NCI-H446 (cell line): ENCODE measurements at places on chromosomes 2 and 18.
A peak's percentile ranks its signal among the peaks of the same experiment; 100 is the strongest.

GRCh38 chr18:63974991-63975390 lies 5.1 kb downstream of the SERPINB8 start:
- DNase-seq = no peak

GRCh38 chr2:112000399-112001135 lies 54.5 kb upstream of the TMEM87B start:
- DNase-seq = no peak

DNA sequence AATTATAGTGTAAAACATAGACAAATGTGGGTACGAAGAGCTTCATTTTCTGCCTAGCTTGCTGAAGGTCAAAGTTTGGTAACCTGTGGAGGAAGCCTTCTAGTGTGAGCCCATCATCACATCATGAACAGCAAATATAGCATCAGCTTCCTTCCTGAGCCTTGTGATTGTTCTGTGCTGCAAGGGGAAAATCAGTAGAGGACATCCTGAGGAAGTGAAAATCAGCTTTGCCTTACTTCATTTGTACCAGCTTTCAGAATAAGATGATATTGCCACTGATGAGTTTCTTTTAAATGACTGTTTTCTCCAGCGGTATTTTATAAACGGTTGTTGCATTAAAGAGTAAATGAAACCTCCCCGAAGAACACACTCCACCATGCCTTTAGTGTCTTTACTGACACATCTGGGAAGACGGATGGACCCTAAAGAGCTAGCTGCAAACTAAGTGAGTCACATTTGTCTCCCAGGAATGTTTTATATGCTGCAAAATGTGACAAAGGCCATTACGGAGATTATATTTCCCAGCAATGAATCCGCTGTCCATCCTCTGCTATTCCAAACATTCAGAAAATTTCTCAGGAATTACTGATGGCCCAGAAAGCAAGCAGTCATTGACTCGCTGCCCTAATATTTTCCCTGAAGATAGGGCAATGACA lies 1272.8 kb downstream of the SUCLG1 start:
- no peak for DNase-seq

GRCh38 chr2:24105816-24106215 lies 17.3 kb downstream of the PFN4 start:
- DNase-seq = no peak

DNA sequence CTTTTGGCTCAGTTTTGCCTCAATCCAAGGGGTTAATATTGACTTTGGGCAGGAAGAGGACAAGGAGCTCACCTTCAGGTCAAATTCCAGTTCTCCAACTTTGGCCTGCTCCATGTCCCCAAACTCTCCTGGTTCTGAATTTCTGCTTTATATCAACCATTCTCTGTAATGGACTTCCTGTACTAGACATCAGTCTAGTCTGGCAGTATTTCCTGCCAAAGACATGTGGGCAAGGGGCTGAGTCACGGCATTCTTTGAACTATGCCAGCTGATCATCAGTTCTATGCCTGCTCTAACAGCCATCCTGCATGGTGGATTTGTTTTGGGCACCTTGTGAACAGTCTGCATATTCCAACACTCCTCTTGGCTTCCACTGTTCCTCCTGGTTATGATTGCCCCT lies 199.4 kb downstream of the ZEB2 start:
- DNase-seq = no peak

GRCh38 chr2:11097854-11098387 lies 57.3 kb upstream of the SLC66A3 start:
- DNase-seq = no peak

GRCh38 chr2:70934981-70935380 lies 719 bp upstream of the ATP6V1B1 start:
- no peak for DNase-seq

GRCh38 chr2:23518481-23519333 lies 133.7 kb downstream of the KLHL29 start:
- DNase-seq = no peak

- peak; percentile 93 for DNase-seq
Measured at GRCh38 chr2:187654535-187654934, 100.3 kb upstream of the TFPI start.

GRCh38 chr18:74299746-74300145 lies 8.0 kb upstream of the CYB5A start:
- DNase-seq = no peak

- no peak for DNase-seq
Measured at GRCh38 chr18:75696391-75696790, 268.9 kb upstream of the SMIM21 start.

DNA sequence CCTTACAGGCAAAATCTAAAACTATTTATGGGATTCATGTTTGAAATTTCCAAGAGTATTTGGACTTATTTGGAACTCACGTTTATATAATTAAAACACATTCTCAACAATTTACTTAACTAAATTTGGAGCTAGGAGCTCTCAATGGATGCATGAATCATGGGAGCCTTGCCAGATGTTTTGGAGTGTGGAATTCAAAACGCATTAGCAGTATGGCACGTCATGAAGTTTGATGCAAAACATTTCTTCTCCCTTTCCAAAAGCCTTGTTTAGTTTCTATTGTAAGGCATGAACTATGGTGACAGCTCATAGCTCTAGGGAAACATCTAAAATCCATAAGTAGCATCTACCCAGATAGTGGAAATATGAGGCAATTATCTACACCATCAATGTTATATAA lies 701.6 kb downstream of the SATB2 start:
- DNase-seq = no peak

GRCh38 chr18:26738706-26739105 lies 126.8 kb downstream of the AQP4 start:
- no peak for DNase-seq

- peak; percentile 29 for DNase-seq
Measured at GRCh38 chr2:106853631-106854030, 32.3 kb downstream of the ST6GAL2 start.

GRCh38 chr2:42191285-42192009 lies 22.3 kb downstream of the EML4 start:
- no peak for DNase-seq

- DNase-seq = no peak
Measured at GRCh38 chr2:175872721-175873120, 129.3 kb downstream of the LNPK start.

- DNase-seq = no peak
Measured at GRCh38 chr2:226683944-226684562, 115.6 kb downstream of the IRS1 start.

DNA sequence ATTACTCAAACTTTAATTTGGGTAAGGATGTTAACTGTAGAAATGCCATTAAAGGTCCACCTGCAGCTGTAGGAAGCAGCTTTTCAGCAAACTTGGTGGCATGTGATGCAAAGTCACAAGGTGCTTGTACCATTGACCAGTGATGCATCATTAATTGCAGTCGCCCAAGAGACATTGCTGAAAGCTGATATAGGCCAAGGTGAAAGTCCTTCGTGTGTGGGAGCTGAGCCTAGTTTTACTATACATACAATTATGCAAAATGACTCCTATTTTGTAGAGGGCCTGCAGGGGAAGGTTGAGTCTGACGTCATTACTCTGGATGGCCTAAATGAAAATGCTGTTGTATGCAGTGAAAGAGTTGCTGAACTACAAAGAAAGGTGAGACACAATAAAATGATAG lies 40.5 kb downstream of the ALMS1 start:
- no peak for DNase-seq

DNA sequence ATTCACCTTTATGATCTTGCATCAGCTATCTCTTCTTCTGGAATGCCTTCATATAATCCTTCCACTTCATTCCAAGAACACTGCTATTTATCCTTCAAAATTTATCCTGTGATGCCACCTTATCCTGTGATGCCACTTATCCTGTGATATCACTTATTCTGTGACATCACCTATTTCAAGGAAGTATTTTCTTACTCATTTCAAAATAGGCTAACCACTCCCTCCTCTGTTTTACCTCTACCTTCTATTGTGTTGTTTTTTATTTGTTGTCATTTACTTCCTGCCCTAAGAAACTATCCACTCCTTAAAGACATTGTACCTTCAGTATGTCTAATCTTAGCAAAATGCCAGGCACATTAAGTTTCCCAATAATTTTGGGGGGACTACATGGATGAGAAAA lies 38.8 kb downstream of the CD226 start:
- no peak for DNase-seq

DNA sequence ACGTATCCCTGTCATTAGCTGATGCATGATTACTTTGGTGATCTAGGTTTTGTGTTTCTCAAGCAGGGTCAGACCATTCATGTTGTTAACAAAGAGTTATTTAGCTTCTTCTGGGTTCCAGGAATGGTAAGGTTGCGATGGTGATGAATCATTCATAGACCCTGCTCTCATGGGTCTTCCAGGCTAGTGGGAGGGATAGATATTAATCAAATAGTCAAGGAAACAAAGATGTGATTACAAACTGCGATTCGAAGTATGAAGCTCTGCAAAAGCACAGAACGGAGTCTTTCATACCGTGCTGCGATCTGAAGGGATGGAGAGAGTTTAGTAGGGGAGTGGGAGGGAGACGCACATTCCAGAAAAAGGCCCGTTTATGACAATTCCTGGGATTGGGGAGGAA lies 42.1 kb downstream of the CAVIN2 start:
- no peak for DNase-seq

- DNase-seq = no peak
Measured at GRCh38 chr18:23658285-23658684, 4.4 kb downstream of the ANKRD29 start.

- no peak for DNase-seq
Measured at GRCh38 chr2:25297738-25298137, 44.0 kb downstream of the DNMT3A start.

DNA sequence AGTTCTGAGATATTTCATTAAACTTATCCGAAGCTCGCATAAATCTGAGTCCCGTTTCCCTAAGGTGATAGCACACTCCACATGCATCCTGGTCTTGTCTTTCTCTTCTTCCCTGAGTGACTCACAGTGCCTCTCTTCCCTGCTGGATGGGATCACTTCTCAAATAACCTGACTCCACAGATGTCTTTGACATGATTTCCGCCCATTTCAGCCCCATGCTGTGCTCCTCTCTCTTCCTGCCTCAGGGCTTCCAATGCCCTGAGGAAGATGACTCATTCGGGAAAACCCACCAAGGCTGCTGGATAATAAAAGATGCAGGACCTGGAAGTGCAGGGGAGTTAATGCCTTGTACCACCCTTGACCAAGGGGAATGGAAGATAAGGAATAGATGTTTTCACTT lies 441.7 kb upstream of the SOX11 start:
- DNase-seq = no peak

GRCh38 chr2:73368781-73369180 lies 16.9 kb upstream of the ALMS1 start:
- DNase-seq = no peak

DNA sequence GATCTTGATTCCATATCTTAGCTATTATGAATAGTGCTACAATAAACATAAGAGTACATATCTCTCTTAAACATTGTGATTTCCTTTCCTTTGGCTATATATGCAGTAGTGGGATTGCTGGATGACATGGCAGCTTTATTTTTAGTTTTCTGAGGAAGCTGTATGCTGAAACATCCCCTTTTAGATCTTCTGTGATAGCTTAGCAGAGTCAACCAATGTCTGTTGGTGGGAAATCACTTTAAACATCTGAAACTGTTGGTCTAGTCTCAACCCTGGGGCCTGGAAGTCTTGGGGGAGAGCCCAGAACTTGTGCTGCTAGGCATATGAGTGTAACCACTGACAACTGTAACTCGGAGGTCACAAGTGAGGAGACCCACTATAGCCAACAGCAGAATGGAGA lies 378.6 kb upstream of the SLC14A2 start:
- no peak for DNase-seq
